Activated CD8-positive, alpha-beta memory T cell treated with anti-CD3 and anti-CD28 coated beads, Interleukin-2, amount 10 ng/mL, durations not matched to agents 7 days and 5 days (primary cell): ENCODE measurements at places on chromosomes 2 and 18. TPM values are rescaled to one million over a fixed set of nuclear protein-coding genes. Genes with fewer than 3 reads are reported as not detected.

GRCh38 chr2:226652369-226652768, 147.3 kb downstream of the IRS1 start:
- no peak overlapping the region for H3K4me3 ChIP-seq
- peaks cover 50% of the 10 kb centered on the region for H3K4me1 ChIP-seq
- no peak for DNase-seq
- H3K27ac ChIP-seq = peak overlapping the region; percentile 22
- H3K36me3 ChIP-seq = peaks cover 19% of the 10 kb centered on the region

DNA sequence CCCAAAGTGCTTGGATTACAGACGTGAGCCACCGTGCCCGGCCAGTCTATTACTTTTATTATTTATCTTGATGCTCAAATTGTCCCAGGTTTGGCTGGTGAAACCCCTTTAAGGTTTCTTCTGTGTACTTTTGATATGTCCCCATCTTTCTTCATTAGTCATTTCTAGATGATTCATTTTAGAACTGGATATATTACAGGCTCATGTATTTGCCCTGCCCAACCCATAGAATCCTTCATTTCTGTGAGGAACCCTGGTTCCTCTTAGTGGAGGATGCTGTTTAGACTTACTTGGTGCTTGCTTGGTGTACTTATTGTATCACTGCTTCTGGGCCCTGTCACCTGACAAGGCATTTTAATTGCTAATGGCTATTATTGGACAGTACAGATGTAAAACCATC, 40.1 kb downstream of the KCMF1 start:
- DNase-seq = no peak
- peaks cover 24% of the 10 kb centered on the region for H3K36me3 ChIP-seq
- H3K4me1 ChIP-seq = peaks cover 57% of the 10 kb centered on the region
- H3K27ac ChIP-seq = no peak overlapping the region
- H3K27me3 ChIP-seq = no peaks in the 10 kb centered on the region

DNA sequence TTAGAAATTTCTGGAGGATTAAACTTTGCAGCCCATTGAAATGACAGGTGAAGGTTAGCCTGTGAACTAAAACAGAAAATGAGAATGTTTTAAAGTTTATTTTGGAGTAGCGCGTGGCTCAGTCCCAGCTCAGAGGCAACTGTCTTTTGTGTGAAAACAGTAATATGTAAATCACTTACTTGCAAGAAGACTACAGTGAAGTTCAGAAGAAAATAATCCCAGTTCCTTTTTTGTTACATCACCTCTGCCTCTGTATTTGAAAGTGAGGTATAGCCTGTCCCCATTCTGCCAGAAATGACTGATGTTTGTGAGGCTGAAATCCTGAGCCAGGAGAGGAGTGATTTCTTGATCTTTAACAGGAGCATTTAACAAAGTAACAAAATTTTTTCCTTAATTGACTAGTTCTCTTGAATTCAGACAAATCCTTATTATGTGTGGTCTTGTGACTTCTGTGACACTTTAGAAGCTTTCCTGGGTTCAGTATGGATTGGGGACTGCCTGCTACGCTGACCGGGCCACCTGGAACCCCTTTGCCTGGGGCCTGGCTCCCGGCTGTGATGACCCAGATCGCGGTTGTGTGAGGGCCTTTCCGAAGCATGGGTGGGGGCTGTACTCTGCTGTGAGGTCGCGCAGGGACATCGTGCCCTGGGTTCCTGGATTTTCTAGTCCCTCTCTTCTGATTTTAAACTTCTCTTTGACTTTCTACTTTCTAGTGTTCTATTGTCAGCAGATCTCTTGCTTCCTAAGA, 24.3 kb downstream of the TRAPPC12 start:
- H3K27ac ChIP-seq = no peak overlapping the region
- peaks cover 19% of the 10 kb centered on the region for H3K36me3 ChIP-seq
- no peaks in the 10 kb centered on the region for H3K4me1 ChIP-seq
- H3K4me3 ChIP-seq = no peak overlapping the region
- no peak for DNase-seq

DNA sequence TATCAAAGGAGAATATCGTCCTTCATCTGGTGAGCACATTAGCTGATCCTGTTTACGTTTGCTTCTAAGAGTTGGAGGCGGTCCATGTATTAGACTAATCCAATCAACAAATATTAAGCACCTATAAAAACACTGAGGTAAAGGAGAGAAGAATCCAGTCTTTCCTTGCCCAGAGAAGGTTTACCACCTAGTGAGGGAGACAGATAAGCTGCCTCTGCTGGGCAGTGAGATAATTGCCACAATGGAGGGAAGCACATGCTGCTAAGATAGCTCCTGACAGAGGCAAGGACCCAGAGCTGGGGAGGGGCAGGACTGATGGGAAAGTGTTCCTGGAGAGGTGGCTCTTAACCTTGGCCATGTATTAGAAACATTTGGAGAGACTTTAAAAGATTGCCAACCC, 36.7 kb upstream of the ST8SIA5 start:
- H3K4me3 ChIP-seq = no peak overlapping the region
- H3K4me1 ChIP-seq = no peaks in the 10 kb centered on the region
- DNase-seq = no peak
- no peak overlapping the region for H3K27ac ChIP-seq

DNA sequence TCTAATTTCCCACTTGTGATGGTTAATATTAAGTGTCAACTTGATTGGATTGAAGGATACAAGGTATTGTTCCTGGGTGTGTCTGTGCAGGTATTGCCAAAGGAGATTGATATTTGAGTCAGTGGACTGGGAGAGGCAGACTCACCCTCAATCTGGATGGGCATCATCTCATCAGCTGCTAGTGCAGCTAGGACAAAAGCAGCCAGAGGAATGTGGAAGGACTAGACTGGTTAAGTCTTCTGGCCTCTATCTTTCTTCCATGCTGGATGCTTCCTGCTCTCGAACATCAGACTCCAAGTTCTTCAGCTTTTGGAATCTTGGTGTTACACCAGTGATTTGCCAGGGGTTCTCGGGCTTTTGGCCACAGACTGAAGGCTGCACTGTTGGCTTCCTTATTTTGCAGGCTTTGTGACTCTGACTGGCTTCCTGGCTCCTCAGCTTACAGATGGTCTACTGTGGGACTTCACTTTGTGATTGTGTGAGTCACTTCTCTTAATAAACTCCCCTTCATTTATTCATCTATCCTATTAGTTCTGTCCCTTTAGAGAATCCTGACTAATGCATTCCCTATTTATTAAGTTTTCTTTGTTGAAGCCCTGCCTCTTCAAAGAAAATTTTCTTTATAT, 1087.5 kb upstream of the NXPH2 start:
- DNase-seq = no peak
- no peaks in the 10 kb centered on the region for H3K36me3 ChIP-seq
- no peak overlapping the region for H3K4me3 ChIP-seq
- no peaks in the 10 kb centered on the region for H3K4me1 ChIP-seq
- no peak overlapping the region for H3K27ac ChIP-seq

DNA sequence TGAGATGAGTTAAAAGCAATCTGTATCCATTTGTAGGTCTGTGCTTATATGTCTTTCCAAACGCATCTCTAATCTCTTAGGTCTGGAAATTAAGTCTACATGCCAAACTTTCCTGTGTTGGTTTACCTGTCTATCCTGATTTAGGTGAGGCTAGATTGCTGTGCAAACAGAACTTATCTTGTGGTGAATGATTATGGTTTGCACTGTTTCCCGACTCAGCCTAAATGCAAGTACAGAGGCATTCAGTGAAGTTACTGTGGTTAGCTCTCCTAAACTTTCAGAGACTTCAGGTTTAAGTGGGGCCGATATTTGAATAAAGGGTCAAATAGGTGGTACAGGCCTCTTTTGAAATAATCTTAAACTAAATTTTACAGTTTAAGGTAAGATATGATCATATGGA, 103.5 kb downstream of the ICOS start:
- H3K27ac ChIP-seq = no peak overlapping the region
- DNase-seq = no peak
- peaks cover 3% of the 10 kb centered on the region for H3K4me1 ChIP-seq
- H3K27me3 ChIP-seq = peaks cover 6% of the 10 kb centered on the region
- no peak overlapping the region for H3K4me3 ChIP-seq

GRCh38 chr2:241601841-241602240, 35.1 kb downstream of the THAP4 start:
- H3K4me1 ChIP-seq = no peaks in the 10 kb centered on the region
- no peak for DNase-seq
- H3K36me3 ChIP-seq = peaks cover 22% of the 10 kb centered on the region

GRCh38 chr2:3279236-3279960, 98.2 kb downstream of the EIPR1 start:
- H3K36me3 ChIP-seq = peaks cover 21% of the 10 kb centered on the region
- H3K27ac ChIP-seq = no peak overlapping the region

GRCh38 chr2:65364986-65365733, 67.2 kb downstream of the SPRED2 start:
- H3K36me3 ChIP-seq = no peaks in the 10 kb centered on the region
- peaks cover 32% of the 10 kb centered on the region for H3K4me1 ChIP-seq
- no peak for DNase-seq

DNA sequence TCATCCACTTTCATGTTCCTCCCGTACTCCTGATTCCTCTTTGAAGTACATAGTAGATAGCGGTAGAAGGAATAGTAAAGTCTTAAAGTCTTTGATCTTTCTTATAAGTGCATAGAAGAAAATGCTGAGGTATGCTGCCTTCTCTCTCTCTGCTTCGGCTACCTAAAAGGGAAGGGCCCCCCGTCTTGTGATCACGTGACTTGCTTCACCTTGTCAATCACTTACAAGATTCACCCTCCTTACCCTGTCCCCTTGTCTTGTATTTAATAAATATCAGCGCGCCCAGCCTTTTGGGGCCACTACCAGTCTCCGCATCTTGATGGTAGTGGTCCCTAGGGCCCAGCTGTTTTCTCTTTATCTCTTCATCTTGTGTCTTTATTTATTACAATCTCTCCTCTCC, 932.2 kb upstream of the FANCL start:
- H3K36me3 ChIP-seq = no peaks in the 10 kb centered on the region
- no peak overlapping the region for H3K27ac ChIP-seq
- no peak for DNase-seq
- no peaks in the 10 kb centered on the region for H3K27me3 ChIP-seq
- no peak overlapping the region for H3K4me3 ChIP-seq
- no peaks in the 10 kb centered on the region for H3K4me1 ChIP-seq

DNA sequence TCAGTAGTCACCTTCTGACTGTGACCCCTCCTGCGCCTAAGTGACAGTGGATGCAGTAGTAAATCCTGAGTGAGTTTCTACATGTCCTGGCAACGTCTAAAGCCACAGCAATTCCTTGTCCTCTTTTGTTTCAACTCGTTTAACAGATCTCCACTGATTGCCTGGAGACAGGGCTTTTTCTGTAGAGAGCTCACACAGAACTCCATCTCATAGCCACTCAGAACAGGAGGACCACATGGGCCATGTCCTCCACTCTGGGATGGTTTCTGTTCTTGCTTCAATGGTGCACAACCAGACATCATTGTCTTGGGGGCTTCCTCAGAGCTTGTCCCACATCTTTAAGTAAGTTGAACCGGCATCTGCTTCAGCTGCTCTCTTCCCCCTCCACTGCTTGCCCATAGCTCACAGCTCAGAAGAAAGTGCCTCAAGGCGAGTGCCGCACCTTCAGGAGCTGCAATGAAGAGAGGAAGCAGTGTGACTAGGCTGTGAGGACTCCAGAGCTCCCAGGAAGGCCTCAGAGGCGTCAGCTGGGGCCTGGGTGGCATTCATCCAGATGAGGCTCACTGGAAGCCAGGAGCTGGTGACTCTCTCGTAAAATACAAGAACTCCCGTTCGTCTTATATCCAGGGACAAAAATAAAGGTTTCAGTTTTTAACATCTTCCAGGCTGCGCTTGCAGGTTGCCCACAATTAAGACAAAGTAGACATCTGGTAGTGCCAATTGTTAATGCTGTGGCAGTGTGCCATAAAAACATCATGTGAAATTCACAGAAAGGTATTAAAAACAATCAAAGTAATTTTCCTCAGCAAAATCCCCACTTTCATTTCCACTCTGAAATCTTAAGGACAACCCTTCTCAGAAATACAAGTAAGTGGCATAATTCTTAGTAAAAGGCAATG, 37.3 kb downstream of the ST3GAL5 start:
- H3K36me3 ChIP-seq = peaks cover 78% of the 10 kb centered on the region
- DNase-seq = no peak
- no peaks in the 10 kb centered on the region for H3K27me3 ChIP-seq

- no peak overlapping the region for H3K4me3 ChIP-seq
- H3K4me1 ChIP-seq = peaks cover 76% of the 10 kb centered on the region
- peak overlapping the region; percentile 50 for H3K27ac ChIP-seq
- no peaks in the 10 kb centered on the region for H3K27me3 ChIP-seq
These were observed 7.6 kb downstream of the BCL2 start for GRCh38 chr18:63312019-63312409.

GRCh38 chr2:179995741-179996515, 11.2 kb downstream of the CWC22 start:
- H3K27me3 ChIP-seq = no peaks in the 10 kb centered on the region
- DNase-seq = no peak
- H3K4me3 ChIP-seq = no peak overlapping the region
- peaks cover 17% of the 10 kb centered on the region for H3K36me3 ChIP-seq
- peaks cover 4% of the 10 kb centered on the region for H3K4me1 ChIP-seq

DNA sequence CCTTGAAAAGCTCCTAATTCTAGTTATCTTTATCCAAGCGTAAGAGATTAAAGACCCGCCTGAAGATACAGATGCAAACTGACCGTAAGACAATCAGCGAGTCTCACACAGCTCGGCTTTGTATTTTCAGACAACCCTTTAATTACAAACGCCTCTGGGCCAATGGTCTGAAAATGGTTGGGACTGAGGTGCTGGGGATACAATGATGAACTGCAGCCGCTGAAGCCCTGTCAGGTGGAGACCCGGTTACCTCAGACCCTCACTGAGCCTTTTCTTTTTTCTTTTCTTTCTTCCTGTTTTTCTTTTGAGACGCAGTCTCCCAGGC, 715 bp upstream of the CFAP36 start:
- peaks cover 3% of the 10 kb centered on the region for H3K36me3 ChIP-seq
- peak overlapping the region; percentile 94 for H3K27ac ChIP-seq
- H3K27me3 ChIP-seq = no peaks in the 10 kb centered on the region
- DNase-seq = peak; percentile 46
- peak overlapping the region; percentile 92 for H3K4me3 ChIP-seq

DNA sequence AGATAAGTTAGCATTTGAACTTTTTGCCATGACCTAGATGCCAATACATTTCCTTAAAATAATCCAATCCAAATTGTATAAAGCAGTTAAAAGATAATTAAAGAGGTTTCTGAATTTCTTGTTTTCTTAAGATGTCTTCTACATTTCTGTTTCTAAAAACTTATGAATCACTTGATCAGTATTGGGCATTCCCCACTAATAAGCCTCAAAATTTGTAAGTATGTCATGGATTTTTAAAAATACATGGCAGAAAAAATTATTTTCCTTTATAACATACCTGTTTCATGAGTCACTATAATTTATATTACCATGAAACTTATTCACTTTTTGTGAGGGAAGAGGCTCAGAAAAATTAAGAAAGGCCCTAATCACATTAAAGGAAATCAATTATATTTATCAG, 90.3 kb upstream of the TFPI start:
- H3K27ac ChIP-seq = no peak overlapping the region
- H3K36me3 ChIP-seq = no peaks in the 10 kb centered on the region
- no peak for DNase-seq
- no peaks in the 10 kb centered on the region for H3K27me3 ChIP-seq

- H3K27me3 ChIP-seq = peaks cover 2% of the 10 kb centered on the region
- peak; percentile 65 for DNase-seq
- H3K4me3 ChIP-seq = peak overlapping the region; percentile 27
- H3K4me1 ChIP-seq = peaks cover 4% of the 10 kb centered on the region
- H3K36me3 ChIP-seq = no peaks in the 10 kb centered on the region
These were observed 26.8 kb downstream of the MPHOSPH10 start for GRCh38 chr2:71157124-71157793.

- peaks cover 6% of the 10 kb centered on the region for H3K4me1 ChIP-seq
- no peak overlapping the region for H3K27ac ChIP-seq
- DNase-seq = no peak
- no peaks in the 10 kb centered on the region for H3K27me3 ChIP-seq
These were observed 144.4 kb upstream of the ITGA6 start for GRCh38 chr2:172282944-172283343.

Gene CFAP65
- not detected for total RNA-seq

Gene ARHGAP25
- 90.2 TPM for total RNA-seq

Gene DNAJC27
- total RNA-seq = 6.5 TPM

Gene ADAM23
- total RNA-seq = 0.32 TPM

Gene SERPINB8
- 7.2 TPM for total RNA-seq

Gene COL6A3
- 1.5 TPM for total RNA-seq

Gene DLX1
- total RNA-seq = not detected
